ENCODE measurements at places on chromosomes 5 and 9. TPM values are rescaled to one million over a fixed set of nuclear protein-coding genes. Genes with fewer than 3 reads are reported as not detected.

The PLAA gene
- total RNA-seq = 32.5 TPM

The ADGRD2 gene
- 0.34 TPM for total RNA-seq

The PCDHA8 gene
- not detected for total RNA-seq

The MLANA gene
- total RNA-seq = not detected

The BNC2 gene
- total RNA-seq = under 0.01 TPM

The QRFP gene
- not detected for total RNA-seq

The RIMOC1 gene
- 28.4 TPM for total RNA-seq

The LMX1B gene
- total RNA-seq = 0.14 TPM

The PLCXD3 gene
- not detected for total RNA-seq

The ATP10B gene
- total RNA-seq = 15.2 TPM

The MYO10 gene
- total RNA-seq = 94.1 TPM

The SPINK6 gene
- total RNA-seq = not detected

The MARCOL gene
- not detected for total RNA-seq

The TXN gene
- total RNA-seq = 497 TPM

The STC2 gene
- 425 TPM for total RNA-seq

The SYK gene
- 28.4 TPM for total RNA-seq

The HSD17B3 gene
- under 0.01 TPM for total RNA-seq

The SLC25A25 gene
- total RNA-seq = 29.4 TPM

The MYMK gene
- total RNA-seq = not detected

The C9orf153 gene
- total RNA-seq = 0.64 TPM

The CSF2 gene
- 0.50 TPM for total RNA-seq

The PTGS1 gene
- total RNA-seq = 0.34 TPM

The CENPH gene
- total RNA-seq = 6.2 TPM

The PCDHB13 gene
- under 0.01 TPM for total RNA-seq

The PDGFRB gene
- total RNA-seq = under 0.01 TPM

All from nasal cavity respiratory epithelium epithelial cell of viscerocranial mucosa (primary cell).